ENCODE measurements at places on chromosomes 7 and 10. TPM values are rescaled to one million over a fixed set of nuclear protein-coding genes. Genes with fewer than 3 reads are reported as not detected.

INPP5F gene
- 46.1 TPM for total RNA-seq

SLC35G1 gene
- total RNA-seq = 7.3 TPM

ARF5 gene
- 255 TPM for total RNA-seq

SFTPA1 gene
- 0.22 TPM for total RNA-seq

UBE2H gene
- 99.1 TPM for total RNA-seq

ITPRID1 gene
- total RNA-seq = 3.1 TPM

DKK1 gene
- 2.5 TPM for total RNA-seq

OIT3 gene
- 1.1 TPM for total RNA-seq

Data from progenitor cell of endocrine pancreas (in vitro differentiated cells).